Vagina (tissue), 2 donors: ENCODE measurements at places on chromosomes 3 and 15. TPM values are rescaled to one million over a fixed set of nuclear protein-coding genes. Genes with fewer than 3 reads are reported as not detected.

FEZF2 gene
- total RNA-seq, result not detected

CATSPER2 gene
- total RNA-seq, result 9.1 TPM

NMNAT3 gene
- 17.4 TPM for total RNA-seq

SAMD7 gene
- not detected for total RNA-seq

ARPP19 gene
- total RNA-seq, result 62.9 TPM

ZNF860 gene
- total RNA-seq, result 2.0 TPM

FBXO40 gene
- not detected for total RNA-seq

CHST2 gene
- total RNA-seq, result 12.5 TPM

LINGO1 gene
- total RNA-seq, result 4.7 TPM
